ENCODE measurements at places on chromosomes 1 and 21.

DNA sequence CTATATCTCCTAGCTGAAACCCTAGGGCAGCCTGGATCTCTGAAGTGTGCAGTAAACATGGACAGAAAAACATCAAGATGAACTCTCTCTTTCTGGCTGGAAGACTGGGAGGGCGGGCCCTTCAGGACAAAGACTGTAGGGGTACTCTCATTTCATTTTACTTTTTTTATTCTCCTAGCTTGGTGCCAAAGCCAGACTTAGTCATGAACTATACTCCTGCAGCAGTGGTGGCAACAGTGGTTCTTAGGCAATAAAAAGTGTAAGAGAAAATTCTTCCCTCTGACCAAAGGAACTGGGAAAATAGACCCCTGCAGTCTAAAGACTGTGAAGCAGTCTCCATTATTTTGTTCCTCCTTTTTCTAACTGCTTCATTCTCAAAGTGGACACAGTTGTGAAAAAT is 213.8 kb upstream of the JUN start:
- no peak for DNase-seq

- DNase-seq, result no peak
Measured at GRCh38 chr1:31586376-31587327, 10.3 kb downstream of the TINAGL1 start.

DNA sequence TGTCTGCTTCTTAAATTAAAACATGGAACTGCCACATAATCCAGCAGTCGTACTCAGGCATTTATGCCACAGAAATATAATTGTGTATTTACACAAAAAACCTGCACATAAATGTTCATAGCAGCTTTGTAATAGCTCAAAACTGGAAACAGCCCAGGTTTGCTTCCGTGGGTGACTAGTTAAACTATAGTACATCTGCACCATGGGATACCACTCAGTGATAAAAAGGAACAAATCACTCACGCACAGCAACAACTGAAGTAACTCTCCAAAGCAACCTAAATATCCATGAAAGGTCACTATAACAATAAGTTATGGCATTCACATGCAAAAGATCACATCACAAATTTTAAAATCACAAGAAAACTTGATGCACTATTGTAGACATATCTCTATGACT is 64.4 kb downstream of the KCNT2 start:
- no peak for DNase-seq

DNA sequence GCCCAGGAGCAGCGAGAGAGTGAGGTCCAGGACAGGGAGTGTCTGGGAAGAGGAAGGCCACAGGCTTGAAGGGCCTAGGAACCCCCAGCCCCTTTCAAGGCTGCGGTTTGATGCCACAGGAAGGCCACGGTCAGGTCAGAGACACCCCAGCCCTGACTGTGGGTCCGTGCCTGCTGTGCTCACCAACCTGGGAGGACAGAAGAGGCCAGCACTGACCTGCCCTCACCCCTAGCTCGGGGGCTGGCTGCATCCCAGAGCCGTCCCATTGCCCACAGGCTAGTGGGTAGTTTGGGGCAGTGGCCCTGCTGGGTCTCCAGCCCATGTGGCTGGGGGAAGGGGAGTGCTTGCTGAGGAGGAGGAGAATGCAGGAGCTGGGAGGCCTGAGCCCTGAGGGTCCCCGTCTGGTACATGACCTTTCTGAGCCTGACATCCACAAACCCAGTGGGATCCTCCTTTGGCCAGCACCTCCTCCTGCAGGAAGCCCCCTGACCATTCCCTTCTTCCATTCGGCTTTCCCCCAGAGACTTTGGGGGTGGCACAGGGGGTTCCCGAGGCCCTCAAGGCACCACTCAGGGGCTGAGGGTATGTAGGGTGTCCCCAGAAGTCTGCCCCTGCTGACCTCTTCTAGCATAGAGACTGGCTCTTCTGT is 54.3 kb downstream of the WNT9A start:
- no peak for DNase-seq

GRCh38 chr1:161342821-161343220 is 24.9 kb downstream of the CFAP126 start:
- DNase-seq, result no peak

GRCh38 chr1:197896301-197896700 is 6.1 kb upstream of the C1orf53 start:
- DNase-seq, result no peak
